ENCODE measurements at places on chromosomes 5 and 9.

- no peak for DNase-seq
Observed at GRCh38 chr5:149015126-149015525, 47.7 kb downstream of the SH3TC2 start.

- DNase-seq = no peak
Observed at GRCh38 chr5:6899221-6899620, 186.0 kb downstream of the TENT4A start.

DNA sequence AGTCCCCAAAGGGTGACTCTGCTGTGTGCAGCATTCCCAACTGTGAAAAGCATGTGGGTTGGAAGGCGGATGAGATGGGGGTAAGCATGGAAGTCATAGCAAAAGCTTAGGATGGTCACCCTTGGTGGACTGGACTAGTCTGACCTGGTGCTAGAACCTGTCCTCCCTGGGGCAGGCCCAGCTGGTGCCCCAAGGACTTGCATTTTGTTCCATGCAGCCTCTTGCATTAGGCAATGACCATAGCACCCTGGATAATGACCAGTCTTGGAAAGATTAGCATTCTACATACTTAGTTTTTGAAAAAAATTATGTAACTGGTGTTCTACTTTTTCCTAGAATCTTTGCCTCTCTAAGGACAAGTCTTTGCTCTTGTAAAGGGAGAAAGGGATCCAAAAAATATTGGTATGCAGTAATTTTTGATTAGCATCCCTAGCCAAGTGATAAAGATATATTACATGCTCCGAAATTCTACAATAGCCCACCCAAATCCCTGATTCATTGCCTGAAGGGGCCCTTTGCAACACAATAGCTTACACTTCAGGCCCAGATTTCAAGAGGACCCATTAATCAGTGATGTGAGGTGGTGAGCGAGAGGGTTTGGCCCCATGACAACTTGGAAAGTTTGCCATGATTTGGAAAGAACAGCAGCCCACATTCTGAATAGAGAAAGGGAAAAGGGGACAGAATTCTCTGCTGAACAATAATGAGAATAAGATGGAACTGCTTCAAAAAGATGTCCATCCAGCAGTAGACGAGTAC lies 93.3 kb upstream of the CD180 start:
- no peak for DNase-seq

DNA sequence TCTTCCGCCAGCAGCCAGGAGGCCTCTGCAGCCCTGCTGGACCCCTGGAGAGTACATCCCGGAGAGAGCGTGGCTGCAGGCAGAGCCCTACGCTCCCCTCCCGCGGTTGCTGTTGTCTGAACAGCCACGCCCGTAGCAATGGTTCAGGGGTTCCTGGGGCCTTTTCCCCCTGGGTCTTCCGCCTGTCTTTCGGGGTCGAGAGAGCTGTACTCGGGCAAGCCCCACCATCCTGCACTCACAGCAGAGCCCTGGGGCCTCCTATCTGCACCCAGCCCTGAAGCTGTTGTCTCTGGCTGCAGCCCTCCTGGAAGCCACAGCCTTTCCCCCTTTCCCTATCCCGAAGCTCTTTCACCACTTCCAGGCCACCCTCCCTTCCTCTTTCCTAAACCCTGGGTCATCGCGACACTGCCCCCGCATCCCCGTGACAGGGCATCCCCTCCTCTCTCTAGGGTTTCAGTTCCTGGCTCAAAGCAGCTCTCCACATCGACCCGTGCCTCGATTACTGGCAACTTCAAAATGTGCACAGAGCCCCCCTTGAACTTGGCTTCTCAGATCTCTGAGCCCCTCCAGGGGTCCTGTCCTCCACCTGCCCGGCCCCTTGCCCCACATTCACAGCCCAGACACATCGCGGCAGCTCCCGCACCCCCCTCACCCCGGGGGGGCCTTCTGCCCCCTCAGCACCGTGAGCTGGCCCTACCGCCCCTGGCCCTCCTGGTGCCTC lies 43.9 kb upstream of the CEP72 start:
- DNase-seq = no peak

DNA sequence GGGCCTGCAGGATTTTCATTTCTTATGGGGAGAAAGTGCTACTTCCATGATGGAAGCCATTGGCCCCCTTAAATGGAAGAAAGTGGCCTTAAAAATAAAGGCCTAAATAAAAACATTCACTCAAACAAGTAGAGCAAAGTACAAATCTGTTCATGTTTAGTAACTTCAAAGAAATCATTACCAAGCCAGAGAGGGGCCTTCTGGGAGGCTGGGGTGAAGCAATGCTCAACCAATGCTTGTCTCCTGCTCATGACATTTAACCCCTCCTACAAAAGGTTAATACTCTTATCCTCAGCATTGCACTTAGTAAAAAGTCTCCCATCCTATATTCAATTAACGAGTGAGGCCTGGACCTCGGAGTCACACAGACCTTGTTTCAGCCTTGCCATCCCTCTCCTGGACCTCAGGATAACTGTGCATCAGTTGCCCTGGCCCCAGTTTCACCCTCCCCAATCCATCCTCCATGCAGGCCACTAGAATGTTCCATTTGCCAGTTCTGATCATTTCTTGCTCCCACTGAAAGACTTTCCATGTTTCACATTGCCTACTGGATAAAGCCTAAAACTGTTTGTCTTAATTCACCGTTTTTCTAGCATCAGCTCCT lies 36.9 kb upstream of the ALDH1B1 start:
- DNase-seq = no peak

DNA sequence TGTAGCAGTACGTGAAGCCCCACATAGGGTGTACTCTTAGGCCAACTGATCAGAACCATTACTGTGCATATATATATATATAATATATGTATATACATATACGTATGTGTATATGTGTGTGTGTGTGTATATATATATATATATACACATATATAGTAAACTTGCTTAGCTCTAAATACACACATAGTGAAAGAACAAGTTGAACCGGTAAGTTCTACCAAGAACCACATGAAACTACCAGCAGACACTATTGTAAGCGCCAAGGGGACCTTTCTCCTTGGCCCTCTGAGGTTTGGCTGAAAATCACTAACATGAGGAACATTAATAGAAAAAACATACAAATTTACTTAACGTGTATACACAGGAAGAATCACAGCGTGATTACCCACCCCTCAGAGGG lies 1.8 kb upstream of the TARS1 start:
- no peak for DNase-seq

DNA sequence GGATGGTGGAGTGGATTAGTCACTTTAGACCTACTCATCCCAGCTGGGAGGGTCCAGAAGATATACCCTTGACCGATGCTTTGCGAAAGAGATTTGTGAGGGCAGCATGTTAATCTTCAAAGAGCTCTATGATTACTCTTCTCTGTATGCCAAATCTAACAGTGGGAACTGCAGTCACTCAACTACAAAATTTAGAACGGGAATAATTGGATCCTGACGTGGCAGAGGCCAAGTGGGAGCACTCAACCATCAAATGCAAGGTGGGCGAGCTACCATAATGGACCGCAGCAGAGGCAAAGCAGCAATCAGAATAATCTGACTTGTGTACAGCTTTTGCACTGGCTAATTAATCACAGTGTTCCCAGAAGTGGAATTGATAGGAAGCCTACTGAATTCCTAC lies 20.4 kb downstream of the NSA2 start:
- DNase-seq = no peak

GRCh38 chr5:102924963-102925362 lies 169.9 kb downstream of the PAM start:
- no peak for DNase-seq

DNA sequence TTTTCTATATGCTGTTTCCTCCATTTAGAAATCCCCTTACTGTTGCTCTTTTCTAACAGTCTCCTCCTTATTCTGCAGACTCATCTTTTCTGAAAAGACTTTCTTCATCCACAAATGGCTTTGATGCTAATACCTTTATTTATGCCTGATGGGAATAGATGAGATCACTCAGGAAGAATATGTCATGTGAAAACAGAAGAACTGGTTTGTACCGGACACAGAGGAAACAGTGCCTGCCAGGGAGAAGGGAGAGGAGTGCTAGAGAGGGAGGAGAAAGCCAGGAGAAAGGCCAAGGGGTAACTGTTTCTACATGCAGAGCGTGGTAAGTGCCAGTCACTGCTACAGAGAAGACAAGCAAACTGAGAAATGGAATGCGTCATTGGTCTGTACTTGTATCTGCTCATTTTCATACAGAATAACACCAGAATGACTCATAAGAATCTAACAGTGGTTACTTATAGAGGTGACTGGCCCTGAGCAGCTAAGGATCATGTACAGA lies 45.9 kb upstream of the PJA2 start:
- no peak for DNase-seq

- no peak for DNase-seq
Observed at GRCh38 chr5:151952238-151952637, 27.6 kb upstream of the GLRA1 start.

DNA sequence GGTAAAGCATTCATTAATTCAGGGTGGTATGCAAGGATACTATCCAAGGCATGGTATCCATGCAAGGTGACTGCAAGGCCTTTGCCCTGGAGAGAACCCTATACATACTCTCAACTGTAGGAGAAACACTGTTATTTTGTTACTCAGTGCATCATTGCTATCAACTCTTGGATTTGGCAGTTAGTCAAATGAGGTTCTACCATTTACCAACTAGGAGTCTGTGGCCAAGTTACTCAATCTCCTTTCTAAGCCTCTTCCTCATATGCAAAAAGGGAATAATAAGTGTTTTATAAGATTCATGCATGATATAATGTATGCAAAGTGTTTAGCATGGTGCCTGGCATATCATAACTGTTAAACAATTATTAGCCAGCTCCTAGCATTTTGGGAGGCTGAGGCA lies 4.0 kb downstream of the PCDHGC3 start:
- no peak for DNase-seq

DNA sequence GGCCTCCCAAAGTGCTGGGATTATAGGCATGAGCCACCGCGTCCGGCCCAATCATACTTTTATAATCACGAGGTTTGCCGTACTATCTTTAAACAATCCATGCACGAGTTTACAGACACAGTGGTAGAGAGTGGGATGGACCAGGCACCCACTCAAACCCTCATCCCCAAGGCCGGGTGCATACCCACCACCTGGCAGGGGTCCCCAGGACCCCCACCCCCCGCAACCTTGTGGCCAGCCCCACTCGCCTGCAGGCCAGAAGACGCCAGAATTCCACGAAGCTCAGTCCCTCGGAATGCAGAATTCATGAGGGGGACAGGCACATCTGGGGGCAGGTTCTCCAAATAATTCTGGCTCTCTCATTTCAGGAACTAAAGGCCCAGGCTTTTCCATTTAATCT lies 17.1 kb downstream of the NACC2 start:
- no peak for DNase-seq

GRCh38 chr5:77560677-77561263 lies 68.7 kb upstream of the WDR41 start:
- peak; percentile 33 for DNase-seq

- DNase-seq = peak; percentile 2
Observed at GRCh38 chr5:152271420-152271819, 133.7 kb downstream of the NMUR2 start.

GRCh38 chr9:76662476-76663281 lies 101.6 kb upstream of the PCA3 start:
- peak; percentile 33 for DNase-seq

DNA sequence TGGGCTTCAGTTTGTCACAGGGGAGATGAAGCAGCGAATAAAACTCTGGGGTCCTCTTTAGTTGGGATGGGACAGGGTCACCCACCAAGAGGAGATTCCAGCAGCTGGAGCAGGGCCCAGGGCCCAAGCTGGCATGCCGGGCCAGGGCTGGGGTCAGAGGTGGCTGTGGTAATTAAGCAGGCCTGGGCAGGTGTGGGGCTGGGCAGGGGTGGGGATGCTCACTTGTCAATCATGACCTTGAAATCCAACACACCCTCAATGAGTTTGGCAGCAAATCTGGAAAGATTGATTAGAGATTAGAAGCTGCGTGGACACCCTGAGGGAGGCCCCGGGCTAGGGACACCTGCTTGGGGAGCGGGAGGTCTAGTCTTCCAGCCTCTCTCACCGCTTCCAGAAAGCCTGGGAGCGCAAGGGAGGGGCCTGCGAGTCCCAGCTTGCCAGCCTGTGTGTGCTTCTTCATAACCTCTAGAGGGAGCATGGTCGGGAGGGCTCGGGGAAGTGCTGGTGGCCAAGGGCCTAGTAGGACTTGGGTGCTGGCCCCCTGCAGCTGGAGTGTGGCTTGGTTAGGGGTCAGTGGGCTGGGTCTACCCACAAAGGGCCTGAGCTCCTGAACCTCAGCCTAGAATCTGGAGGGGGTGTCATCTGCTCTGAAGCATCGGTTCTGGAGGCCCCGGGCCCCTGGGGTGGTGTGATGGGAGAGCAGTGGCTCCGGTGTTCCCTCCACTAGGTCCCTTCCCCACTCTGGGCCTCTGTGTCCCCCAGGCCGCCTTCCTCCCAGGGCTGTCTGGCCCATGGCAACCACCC lies 7.6 kb downstream of the CRAT start:
- DNase-seq = peak; percentile 32
